ENCODE measurements at places on chromosomes 11 and 22.
A peak's percentile ranks its signal among the peaks of the same experiment; 100 is the strongest.

DNA sequence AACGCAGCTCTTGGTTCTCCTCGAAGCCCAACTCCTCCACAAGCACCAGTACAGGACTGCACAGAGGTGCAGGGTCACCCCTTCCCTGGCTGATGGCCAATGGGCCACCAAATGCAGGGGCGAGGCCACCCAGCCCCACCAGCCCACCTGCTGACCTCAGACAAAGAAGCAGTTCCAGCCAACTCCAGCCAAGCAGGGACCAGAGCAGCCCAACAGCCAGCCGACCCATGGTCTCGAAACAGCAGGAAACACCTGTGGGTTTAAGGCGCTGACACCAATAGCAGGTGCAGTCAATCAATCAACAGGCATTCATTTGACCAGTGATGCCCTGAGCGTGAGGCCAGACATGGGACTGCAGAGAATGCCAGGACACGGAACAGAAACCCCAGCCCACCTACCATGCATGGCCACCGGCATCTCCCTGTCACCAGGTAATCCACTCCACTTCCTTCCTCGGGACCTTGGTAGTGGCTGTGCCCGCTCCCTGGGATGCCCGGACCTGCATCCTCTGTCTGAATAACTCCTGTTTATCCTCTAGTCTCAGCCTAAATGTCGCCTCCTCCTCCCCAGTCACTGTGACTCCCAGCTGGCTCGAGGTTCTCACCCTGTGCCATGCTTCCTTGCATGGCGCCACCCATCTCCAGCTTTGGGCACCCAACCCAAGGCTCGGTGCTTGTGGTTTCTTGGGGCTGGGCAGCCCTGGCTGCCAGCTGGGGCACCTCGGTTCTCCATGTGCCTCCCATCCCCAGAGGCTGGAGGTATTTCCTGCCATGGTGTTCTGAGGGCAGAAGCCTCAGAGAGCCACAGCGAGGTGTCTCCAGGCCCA, 1475.4 kb downstream of the BRD1 start:
- H3K36me3 ChIP-seq, result no peaks in the 10 kb centered on the region
- no peaks in the 10 kb centered on the region for H3K4me1 ChIP-seq
- no peak overlapping the region for H3K27ac ChIP-seq
- H3K27me3 ChIP-seq, result no peaks in the 10 kb centered on the region
- H3K4me3 ChIP-seq, result no peak overlapping the region
- DNase-seq, result no peak

DNA sequence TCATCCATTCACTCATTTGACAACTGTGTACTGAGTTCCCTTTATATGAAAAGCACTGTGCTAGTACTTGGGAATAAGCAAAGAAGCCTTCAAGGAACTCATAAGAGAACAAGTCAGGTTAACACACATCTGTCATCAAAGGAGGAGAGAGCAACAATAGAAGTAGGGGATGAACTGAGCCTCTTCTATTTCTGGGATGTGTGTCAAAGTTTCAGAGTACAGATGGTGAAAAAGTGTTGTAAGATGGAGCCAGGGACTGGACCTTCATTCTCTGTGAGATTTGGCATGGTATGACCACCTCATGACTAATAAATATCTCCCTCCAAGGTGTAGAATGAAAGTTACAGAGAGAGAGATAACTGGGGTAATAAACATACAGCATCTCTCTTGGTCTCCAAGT, 349.8 kb upstream of the PLET1 start:
- no peak for DNase-seq
- H3K4me1 ChIP-seq, result no peaks in the 10 kb centered on the region
- H3K4me3 ChIP-seq, result no peak overlapping the region

DNA sequence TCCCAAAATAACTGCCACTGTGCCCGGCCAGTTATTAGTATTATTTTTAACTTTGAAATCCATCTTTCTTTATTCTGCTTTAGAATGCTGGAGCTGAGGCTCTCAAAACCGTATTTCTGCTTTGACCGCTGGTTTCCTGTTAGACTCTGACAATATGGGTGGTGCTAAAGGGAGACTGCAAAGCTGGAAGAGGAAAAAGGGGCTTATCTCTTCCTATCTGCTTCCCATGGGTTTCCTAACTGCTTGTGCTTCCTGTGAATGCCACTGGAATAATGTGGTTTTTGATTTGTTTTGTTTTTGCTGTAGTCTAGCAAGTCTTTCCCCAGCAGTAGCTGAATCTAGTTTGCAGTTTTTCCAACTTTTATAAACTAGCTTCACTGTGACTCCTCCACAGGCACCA, 43.6 kb downstream of the XRRA1 start:
- no peak overlapping the region for H3K27ac ChIP-seq
- no peak for DNase-seq
- H3K4me1 ChIP-seq, result no peaks in the 10 kb centered on the region

GRCh38 chr11:130145975-130146776, 13.4 kb upstream of the ST14 start:
- H3K27ac ChIP-seq, result peak overlapping the region; percentile 79
- no peaks in the 10 kb centered on the region for H3K27me3 ChIP-seq

GRCh38 chr11:129881570-129882170, 13.7 kb downstream of the NFRKB start:
- no peaks in the 10 kb centered on the region for H3K27me3 ChIP-seq
- no peak overlapping the region for H3K27ac ChIP-seq
- DNase-seq, result peak; percentile 22
- H3K36me3 ChIP-seq, result peaks cover 38% of the 10 kb centered on the region
- H3K4me1 ChIP-seq, result no peaks in the 10 kb centered on the region

DNA sequence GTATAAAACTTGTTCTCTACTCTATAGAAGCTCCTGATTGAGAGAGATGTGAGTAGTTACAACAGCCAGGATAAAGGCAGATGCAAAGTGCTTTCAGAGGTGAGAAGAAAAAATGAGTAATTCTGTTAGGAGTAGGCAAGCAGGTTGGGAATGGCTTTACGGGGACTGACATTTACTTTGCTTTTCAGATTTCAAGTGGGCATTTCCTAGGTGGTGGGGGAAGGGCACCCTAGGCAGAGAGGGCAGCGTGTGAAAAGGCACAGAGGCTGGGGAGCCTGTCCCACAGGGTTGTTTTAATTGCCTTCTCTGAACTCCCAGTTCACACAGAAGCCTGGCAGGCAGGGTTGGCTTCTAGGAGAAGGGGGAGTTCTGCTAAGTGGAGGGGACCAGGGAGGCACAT, 106.5 kb downstream of the NAV2 start:
- no peaks in the 10 kb centered on the region for H3K36me3 ChIP-seq
- H3K27me3 ChIP-seq, result no peaks in the 10 kb centered on the region
- H3K27ac ChIP-seq, result no peak overlapping the region
- peaks cover 49% of the 10 kb centered on the region for H3K4me1 ChIP-seq
- no peak for DNase-seq

DNA sequence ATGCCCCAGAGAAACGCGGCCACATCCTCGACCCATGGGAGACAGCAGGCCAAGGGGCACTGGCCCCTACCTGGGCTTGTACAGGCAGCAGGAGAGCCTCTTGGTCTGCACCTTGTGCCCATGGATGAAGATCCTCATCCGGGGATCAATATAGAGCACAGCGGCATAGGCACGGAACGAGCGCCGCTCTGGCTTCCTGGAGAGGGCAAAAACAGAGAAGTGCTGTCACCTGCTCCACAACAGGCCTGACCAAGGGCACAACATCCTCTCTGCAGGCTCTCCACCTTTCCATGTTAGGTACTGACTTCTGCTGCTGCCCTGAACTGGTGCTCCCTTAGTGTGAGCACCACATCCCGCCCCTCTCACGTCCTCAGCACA, 27.2 kb downstream of the MORC2 start:
- no peak overlapping the region for H3K4me3 ChIP-seq
- no peak overlapping the region for H3K27ac ChIP-seq
- no peak for DNase-seq
- no peaks in the 10 kb centered on the region for H3K4me1 ChIP-seq
- H3K36me3 ChIP-seq, result peaks cover 35% of the 10 kb centered on the region
- no peaks in the 10 kb centered on the region for H3K27me3 ChIP-seq

- peaks cover 35% of the 10 kb centered on the region for H3K4me1 ChIP-seq
- no peak overlapping the region for H3K27ac ChIP-seq
- no peaks in the 10 kb centered on the region for H3K36me3 ChIP-seq
- DNase-seq, result no peak
These were observed 641.6 kb upstream of the TENM4 start for GRCh38 chr11:80082406-80082805.

DNA sequence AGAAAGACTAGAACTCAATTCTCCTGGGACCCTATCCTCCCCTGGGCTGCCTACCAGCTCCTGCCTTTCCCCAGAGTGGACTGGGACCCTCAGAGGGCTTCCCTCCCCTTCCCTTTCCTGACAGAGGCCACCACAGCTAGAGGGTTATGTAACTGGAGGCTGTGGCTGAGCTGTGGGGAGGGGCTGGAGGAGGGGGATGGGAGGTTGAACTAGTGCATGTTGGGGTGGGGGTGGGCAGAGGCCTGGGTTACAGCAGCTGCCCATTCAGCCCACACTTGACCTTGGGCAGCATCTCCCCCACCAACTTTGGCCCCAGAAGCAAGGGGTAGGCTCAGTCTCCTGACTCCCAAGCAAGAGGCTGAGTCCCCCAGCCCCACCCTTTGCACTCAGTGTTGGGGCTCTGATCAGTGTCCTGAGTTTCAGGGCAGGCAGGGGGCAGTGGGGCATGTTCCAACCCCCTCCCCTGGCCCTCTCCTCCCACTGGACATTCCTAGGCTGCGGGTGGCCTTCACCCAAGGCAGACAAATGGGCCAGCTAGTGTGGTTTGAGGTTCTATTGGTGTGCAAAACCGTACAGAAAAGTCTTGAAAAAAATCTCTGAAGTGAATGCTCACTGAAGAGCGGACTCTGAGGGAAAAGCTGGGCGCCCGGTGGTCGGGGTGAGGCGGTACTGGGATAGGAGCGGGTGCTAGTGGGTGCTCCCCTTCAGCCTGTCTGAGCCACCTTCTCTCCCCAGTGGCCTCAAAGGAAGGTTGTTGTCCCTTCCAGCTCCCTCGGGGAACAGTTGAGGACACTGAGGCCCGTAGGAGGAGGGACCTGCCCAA, 3.8 kb downstream of the KCNC1 start:
- no peak overlapping the region for H3K27ac ChIP-seq
- no peak overlapping the region for H3K4me3 ChIP-seq
- H3K36me3 ChIP-seq, result peaks cover 1% of the 10 kb centered on the region

DNA sequence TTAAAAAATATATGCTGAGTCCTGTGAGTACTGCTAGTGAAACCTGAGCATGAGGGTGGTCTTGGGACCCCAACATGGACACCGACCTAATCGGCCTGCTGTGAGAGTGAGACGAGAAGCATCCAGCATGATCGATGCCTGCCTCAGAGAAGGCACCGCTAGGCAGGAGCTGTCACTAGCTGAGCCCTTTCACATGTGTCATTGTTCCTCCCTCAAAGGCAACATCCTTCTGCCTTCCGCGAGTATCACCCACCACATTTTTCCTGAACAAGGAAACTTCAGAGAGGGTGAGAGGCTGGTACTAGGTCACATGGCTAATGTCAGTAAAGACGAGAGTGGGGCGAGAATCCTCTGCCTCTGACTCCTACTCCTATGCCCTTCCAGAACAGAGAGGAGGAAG, 35.6 kb downstream of the AP1B1 start:
- peaks cover 14% of the 10 kb centered on the region for H3K36me3 ChIP-seq
- H3K4me3 ChIP-seq, result no peak overlapping the region
- peak overlapping the region; percentile 50 for H3K27ac ChIP-seq
- H3K27me3 ChIP-seq, result no peaks in the 10 kb centered on the region
